ENCODE measurements at places on chromosomes 2 and 18. TPM values are rescaled to one million over a fixed set of nuclear protein-coding genes. Genes with fewer than 3 reads are reported as not detected.
A peak's percentile ranks its signal among the peaks of the same experiment; 100 is the strongest.

- DNase-seq = no peak
Observed at GRCh38 chr2:60485055-60485454, 68.4 kb downstream of the BCL11A start.

DUSP19 gene
- total RNA-seq = 7.9 TPM

DNA sequence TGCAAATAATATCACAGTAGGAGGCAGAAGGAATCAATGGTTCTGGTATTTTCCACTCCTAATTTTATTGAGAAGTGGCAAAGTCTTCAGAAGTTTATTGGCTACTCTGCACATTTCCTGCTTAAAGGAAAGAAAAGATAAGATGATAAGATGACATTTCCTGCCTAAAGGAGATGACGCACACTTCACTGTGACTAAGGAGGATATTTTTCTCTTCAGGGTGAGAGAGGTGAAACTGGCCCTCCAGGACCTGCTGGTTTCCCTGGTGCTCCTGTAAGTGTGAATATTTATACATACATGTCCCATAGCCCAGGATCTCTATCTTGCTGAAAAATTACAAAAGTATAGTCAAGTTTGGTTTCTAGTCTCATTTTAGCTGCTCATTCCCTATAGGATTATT, 27.9 kb downstream of the COL3A1 start:
- no peak for DNase-seq

KCNF1 gene
- total RNA-seq = 0.63 TPM

IL1F10 gene
- total RNA-seq = not detected

- DNase-seq = no peak
Observed at GRCh38 chr2:66013456-66013855, 421.5 kb upstream of the MEIS1 start.

DNA sequence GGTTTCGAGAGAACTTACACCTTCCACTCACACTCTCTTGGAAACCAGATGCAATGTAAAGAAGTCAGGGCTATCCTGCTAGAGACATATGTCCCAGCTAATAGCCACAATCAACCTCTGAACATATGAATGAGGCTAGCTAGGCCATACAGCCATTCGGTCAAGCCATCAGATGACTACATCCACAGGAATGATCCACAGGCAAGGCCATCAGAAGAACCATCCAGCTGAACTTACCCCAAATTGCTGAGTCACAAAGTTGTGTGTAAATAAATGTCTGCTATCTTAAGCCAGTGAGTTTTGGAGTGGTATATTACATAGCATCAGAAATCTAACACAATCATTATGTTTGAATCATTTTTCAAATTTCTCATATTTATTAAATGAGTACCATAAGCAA, 5.2 kb upstream of the SPAST start:
- no peak for DNase-seq

OST4 gene
- total RNA-seq = 323 TPM

GRCh38 chr2:127175041-127175721, 44.9 kb downstream of the CYP27C1 start:
- peak; percentile 51 for DNase-seq

RIOK3 gene
- 68.9 TPM for total RNA-seq

DPYSL5 gene
- 0.26 TPM for total RNA-seq

DNA sequence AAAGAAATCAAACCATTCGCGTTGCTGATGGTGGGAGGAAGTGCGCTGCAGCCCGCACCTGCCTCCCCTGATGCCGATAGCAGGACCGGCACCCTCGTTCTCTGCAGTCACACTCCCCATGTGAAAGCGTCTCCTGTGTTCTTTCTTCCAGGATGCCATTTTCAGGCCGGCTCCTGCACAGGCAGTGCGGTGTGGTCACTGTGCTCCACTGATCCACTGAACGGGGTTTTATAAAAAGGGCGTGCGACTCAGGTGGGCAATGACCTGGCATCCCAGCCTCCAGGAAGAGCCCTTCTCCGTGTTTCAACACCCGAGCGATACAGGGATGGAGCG, 88.3 kb upstream of the SNTG2 start:
- no peak for DNase-seq

TEKT4 gene
- 0.14 TPM for total RNA-seq

VWC2L gene
- not detected for total RNA-seq

CAPN13 gene
- total RNA-seq = 44.4 TPM

DNA sequence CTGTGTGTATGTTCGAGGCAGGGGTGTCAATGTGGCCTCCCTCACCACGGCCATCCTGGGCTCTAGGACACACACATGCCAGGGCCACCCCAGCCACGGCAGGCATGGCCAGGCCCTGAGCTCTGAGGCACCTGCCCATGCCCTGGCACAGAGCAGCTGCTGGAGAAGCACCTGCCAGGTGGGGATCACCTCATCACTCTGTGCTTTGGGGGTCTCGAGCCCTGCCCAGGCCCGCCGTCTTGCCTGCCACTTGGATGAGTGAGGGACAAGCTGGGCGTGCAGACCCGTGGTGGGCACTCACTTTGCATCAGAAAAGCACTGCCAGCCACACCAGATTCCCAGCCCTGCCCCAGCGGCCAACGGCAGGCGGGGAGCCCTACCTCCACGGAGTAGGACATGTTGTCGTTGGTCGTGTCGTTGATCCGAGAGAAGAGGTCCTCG, 33.1 kb downstream of the KIF1A start:
- DNase-seq = no peak

GRCh38 chr2:26805241-26805676, 19.4 kb downstream of the CENPA start:
- DNase-seq = no peak

DNA sequence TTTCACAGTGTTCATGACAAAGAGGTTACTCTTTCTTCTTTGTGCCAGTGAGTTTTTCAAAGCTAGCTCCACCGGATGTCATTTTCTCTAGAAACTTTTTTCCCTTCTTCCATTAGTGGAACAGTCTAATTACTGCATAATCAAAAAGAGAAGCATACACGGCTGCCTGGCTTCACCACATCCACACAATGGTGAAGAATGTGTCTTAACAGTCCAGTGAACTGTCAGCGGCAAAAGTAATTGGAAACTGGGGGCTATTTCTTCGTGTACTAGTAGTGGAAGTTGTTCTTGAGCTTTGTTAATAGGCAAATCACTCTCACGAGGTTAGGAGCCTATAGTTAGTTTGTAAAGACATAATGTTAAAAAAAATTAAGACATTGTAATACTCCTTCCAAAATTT, 32.9 kb upstream of the PIK3C3 start:
- no peak for DNase-seq

R3HDM1 gene
- 25.0 TPM for total RNA-seq

- DNase-seq = no peak
Observed at GRCh38 chr2:323035-323434, 35.1 kb upstream of the ALKAL2 start.

GRCh38 chr2:102251042-102251848, 60.1 kb upstream of the IL1RL1 start:
- peak; percentile 53 for DNase-seq

DNA sequence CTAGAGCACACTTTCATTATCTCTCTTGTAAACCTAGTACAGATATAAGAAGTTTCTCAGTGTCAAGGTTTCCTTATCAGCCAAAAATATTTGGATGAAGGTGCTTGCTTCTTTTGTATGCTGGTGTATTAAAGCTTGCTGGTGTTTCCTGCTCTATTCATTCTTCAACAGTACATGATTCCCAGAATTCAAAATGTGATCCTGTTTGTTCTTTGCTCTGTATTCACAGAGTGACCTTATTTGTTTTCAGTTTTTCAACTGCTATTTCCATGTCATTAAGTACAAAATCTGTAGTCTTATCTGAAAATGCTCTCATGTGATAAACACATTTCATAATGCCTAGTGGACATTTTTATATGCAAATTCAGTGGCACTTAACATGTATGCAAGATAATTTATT, 1185.8 kb downstream of the SUCLG1 start:
- DNase-seq = no peak

DNA sequence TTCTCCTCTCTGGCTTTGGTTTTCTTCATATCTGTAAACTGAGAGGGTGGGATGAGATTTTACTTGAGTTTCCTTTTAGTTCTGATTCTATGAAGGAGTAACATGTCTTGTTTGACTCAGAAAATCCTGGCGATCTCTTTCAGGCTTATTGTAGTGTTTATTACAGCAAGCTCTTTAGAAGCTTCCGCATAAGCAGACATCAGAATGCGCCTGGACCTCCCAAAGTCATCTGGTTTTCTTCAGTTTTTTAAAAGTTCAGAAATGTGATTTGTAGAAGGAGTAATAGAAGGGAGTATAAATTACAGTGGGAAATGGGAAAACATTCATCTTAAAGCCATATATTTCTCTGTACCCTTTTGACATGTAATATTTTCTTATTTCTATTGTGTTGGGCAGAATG, 68.4 kb downstream of the EML6 start:
- DNase-seq = no peak

RBM44 gene
- total RNA-seq = 0.55 TPM

RTN4 gene
- 370 TPM for total RNA-seq

- DNase-seq = no peak
Observed at GRCh38 chr2:7906431-7906830, 775.4 kb upstream of the ID2 start.

GRCh38 chr2:211741966-211742365, 796.6 kb downstream of the ERBB4 start:
- no peak for DNase-seq

GRCh38 chr18:73785300-73785699, 362.3 kb downstream of the FBXO15 start:
- DNase-seq = no peak

DNA sequence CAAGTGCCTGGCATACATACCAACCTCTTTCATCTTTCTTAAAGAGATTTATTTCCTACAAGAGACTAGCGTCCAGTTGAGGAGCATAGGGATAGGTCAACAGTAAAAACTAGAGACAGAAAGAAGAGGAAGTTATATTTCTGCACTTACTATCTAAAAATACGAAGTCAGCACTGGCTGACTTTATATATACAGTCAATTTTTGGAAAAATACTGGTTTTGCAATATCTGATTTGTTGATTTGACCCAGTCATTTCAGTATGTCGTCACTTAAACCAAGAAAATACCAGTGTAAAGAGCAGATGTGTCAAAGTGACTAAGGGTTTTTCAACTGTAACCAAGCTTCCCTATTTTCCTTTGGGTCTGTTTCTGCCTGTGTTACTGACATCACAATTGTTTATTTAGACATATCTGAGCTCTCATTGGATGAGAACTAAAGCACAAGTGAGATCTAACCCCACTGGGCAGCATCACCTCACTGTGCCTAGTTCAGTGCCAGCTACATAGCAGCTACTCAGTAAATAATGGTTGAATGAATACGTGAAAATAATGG, 23.0 kb downstream of the CYTIP start:
- DNase-seq = no peak

GRCh38 chr2:220961143-220961860, 610.8 kb downstream of the EPHA4 start:
- DNase-seq = no peak

DNA sequence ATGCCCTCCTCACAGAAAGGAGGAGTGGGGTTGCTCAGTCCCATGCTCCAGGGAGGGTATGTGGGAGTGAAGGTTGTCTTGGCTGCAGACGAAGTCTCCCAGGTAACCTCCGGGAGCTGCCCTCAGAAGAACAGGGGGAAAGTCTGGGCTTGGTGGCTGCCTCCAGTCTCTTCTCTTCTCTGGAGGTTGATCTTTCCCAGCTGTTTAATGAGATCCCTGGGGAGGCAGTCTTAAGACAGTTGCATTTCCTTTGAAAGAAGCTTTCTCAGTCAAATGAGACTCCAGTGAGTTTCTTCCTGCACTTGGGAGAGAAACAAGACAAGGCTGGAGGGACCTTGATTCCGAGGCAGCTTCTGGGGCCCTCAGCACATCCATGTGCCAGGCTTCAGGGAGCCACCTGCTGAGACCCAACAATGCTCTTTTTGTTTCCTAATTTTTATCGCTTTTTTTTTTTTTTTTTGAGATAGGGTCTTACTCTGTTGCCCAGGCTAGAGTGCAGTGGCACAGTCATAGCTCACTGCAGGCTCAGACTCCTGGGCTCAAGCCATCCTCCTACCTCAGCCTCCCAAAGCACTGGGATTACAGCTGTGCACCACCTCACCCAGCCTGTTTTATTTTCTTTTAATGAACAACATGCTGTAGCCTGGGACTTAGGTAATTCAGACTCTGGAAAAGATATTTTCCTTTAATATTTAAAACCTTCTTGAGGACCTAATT, 71.7 kb upstream of the TPO start:
- DNase-seq = no peak

MC4R gene
- total RNA-seq = not detected

ATP6V1C2 gene
- 0.26 TPM for total RNA-seq

DNA sequence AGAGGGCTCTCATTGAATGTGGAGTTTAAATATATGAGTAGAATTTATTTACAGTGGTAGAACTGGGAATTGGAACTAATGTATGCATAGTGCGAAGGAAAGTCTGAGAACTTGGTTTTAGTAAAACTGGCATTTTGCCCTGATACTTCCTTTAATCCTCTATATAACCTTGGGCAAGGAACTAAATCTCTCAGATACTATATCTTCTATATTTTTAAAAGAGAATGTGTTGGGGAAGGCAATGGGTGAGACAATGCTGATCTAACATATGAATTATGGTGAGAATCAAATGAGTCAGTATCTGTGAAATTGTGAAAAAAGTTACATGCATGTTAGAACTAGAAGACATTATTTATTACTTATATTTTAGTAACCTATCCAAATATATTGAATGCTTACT, 2109.4 kb upstream of the PIK3C3 start:
- DNase-seq = no peak

ZNF513 gene
- 25.6 TPM for total RNA-seq

- DNase-seq = no peak
Observed at GRCh38 chr18:49734836-49735235, 78.5 kb downstream of the ACAA2 start.

- DNase-seq = no peak
Observed at GRCh38 chr2:48287976-48288375, 242.0 kb upstream of the STON1 start.

Measured in mucosa of gallbladder (tissue), 1 donor.